ENCODE measurements at places on chromosomes 3 and 15. TPM values are rescaled to one million over a fixed set of nuclear protein-coding genes. Genes with fewer than 3 reads are reported as not detected.

Gene ACTRT3
- 4.5 TPM for total RNA-seq

Gene OXTR
- total RNA-seq, result 3.2 TPM

Gene PP2D1
- not detected for total RNA-seq

Gene CNTN3
- 16.2 TPM for total RNA-seq

Gene MUC13
- 0.18 TPM for total RNA-seq

Gene CAPN3
- 1.8 TPM for total RNA-seq

Gene NOX5
- total RNA-seq, result 0.09 TPM

Gene LARP6
- total RNA-seq, result 5.1 TPM

Gene TICRR
- total RNA-seq, result 5.7 TPM

Gene GOLGB1
- 35.0 TPM for total RNA-seq

Gene CPA3
- 0.54 TPM for total RNA-seq

Gene FGF12
- 39.9 TPM for total RNA-seq

Gene KLHL18
- total RNA-seq, result 25.8 TPM

Gene C3orf22
- 0.18 TPM for total RNA-seq

Gene SLC22A13
- total RNA-seq, result 1.4 TPM

Gene GP9
- total RNA-seq, result not detected

Gene CHRFAM7A
- 6.4 TPM for total RNA-seq

Gene NEK10
- total RNA-seq, result 31.5 TPM

Gene FAM43A
- total RNA-seq, result 10.9 TPM

Gene CLEC3B
- 17.1 TPM for total RNA-seq

Gene CSTA
- total RNA-seq, result not detected

Gene DPPA2
- total RNA-seq, result not detected

Gene LRTM1
- total RNA-seq, result not detected

Gene ANKRD34C
- total RNA-seq, result 2.4 TPM

Gene CLDN16
- not detected for total RNA-seq

Gene NEK11
- total RNA-seq, result 24.5 TPM

Gene MYRIP
- total RNA-seq, result 13.5 TPM

Gene CISH
- 1.4 TPM for total RNA-seq

Gene EEF1AKMT4
- total RNA-seq, result 0.91 TPM

Gene MCF2L2
- 37.1 TPM for total RNA-seq

Gene LRRC34
- total RNA-seq, result 21.1 TPM

Gene AP3B2
- total RNA-seq, result 49.5 TPM

Gene FRMD5
- 27.9 TPM for total RNA-seq

Gene MFAP1
- total RNA-seq, result 16.4 TPM

Gene MRPS25
- 45.5 TPM for total RNA-seq

Gene GRK7
- total RNA-seq, result 0.09 TPM

Gene ASB14
- 0.27 TPM for total RNA-seq

Gene MAPKBP1
- 58.7 TPM for total RNA-seq

Gene FAM81A
- total RNA-seq, result 4.9 TPM

Gene GMPS
- 37.4 TPM for total RNA-seq

Gene NDN
- total RNA-seq, result 76.3 TPM

Gene RTP3
- total RNA-seq, result not detected
